ENCODE measurements at places on chromosomes 12 and 14.

DNA sequence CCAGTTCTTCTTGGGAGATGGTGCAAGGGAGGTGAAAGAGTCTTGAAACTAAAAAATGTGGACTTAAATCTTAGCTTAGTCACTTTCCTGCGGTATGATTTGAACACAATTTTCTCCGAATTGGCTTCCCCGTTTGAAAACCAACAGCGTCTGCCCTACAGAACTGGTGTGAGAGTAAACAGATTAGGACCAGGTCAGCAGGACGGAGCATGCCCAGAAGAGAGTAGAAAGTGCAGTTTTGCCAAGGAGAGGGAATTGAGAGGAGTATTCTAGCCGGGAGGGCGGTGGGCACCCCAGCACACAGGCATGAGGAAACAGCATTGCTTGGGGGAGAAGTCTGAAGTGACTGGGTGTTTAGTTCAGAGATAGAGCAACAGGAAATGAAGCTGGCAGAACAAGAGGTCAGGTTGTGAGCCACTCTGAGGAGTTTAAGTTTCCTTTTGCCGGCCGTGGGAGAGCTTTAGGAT, 927.1 kb downstream of the VRK1 start:
- DNase-seq: no peak

GRCh38 chr12:18320036-18320617, 58.8 kb downstream of the PIK3C2G start:
- DNase-seq: no peak

DNA sequence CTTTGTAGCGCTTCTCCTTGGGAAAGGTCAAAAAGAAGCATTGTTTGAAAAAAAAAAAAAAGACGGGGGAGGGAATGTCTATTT, at the start of gene LMO3:
LMO3 (minus strand) TSS at position 46 of the 84 bp plus-strand sequence. CDS start 5,302 bp downstream, outside the sequence.
- no peak for DNase-seq

- no peak for DNase-seq
Measured at GRCh38 chr12:121894633-121895032, 6.0 kb downstream of the PSMD9 start.

GRCh38 chr12:20624718-20625117, 70.4 kb upstream of the SLCO1C1 start:
- no peak for DNase-seq

- no peak for DNase-seq
Measured at GRCh38 chr12:68978678-68979077, 45.7 kb upstream of the CPM start.

DNA sequence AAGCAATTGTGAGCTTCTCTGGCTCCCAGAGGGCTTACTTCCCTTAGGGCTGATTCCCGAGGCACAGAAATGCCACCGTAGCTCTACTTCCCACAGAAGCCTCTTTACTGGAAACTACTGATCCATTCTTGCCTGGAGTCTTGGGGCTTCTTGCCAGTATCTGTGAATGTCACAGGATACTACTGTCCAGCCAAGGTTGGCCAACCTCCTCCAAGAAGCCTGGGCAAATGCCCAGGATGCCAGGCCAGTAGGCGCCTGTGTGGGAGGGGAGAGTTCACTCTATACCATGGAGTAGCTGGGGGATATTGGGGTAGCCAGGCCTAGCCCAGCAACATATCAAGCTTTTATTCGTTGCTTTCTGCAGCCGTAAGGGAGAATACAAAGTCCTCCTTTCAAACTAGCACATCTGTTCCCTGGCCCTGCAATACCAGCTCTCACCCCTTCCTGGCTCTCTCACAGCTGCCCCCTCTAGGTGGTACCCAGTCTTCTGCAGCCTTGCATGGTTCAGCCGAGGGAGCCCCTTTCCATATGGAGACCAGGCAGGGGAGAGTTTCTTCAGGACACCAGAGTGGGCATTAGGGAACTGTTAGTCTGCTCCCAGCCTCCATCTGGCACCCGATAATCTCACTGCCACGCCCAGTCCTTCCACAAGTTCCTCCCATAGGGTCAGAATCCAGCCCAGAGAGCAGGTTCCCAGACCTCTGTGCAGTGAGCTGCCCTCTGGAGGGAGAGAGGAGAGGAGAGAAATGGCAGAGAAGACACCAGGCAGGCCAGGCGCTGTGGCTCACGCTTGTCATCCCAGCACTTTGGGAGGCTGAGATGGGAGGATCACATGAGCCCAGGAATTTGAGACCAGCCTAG, 24.3 kb upstream of the PLEK2 start:
- DNase-seq: no peak

DNA sequence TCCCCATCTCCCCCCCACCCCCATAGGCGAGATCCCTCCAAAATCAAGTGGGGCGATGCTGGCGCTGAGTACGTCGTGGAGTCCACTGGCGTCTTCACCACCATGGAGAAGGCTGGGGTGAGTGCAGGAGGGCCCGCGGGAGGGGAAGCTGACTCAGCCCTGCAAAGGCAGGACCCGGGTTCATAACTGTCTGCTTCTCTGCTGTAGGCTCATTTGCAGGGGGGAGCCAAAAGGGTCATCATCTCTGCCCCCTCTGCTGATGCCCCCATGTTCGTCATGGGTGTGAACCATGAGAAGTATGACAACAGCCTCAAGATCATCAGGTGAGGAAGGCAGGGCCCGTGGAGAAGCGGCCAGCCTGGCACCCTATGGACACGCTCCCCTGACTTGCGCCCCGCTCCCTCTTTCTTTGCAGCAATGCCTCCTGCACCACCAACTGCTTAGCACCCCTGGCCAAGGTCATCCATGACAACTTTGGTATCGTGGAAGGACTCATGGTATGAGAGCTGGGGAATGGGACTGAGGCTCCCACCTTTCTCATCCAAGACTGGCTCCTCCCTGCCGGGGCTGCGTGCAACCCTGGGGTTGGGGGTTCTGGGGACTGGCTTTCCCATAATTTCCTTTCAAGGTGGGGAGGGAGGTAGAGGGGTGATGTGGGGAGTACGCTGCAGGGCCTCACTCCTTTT, 2.7 kb downstream of the GAPDH start:
- DNase-seq: peak; percentile 17

DNA sequence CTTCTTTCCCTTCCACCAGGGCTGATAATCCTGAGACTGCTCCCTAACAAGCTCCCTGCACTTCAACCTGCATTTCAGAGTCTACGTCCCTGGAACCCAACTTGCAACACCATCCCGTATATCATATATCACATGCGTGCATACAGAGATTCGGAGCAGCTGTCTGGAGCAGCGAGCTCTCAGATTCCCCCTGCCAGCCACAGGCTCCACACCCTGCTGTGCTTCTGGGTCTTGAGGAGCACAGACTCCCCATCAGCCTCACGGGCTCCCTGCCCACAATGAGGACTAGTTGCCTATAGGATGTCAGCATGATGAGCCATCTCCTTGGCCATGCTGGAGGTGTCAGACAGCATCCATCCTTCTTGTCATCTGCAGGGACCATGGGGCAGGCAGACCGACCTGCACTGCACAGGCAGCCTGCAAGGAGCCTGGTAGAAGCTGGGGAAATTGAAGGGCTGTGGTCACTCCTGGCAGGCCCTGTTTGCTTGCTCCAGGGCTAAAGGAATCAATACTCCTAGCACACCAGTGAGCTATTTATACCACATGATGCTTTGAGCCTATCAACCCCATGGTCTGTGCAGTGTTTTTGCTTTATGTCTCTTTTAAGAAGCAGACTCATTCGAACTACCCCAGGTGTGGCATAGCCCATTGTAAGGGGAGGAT, 19.6 kb upstream of the HDAC7 start:
- no peak for DNase-seq

DNA sequence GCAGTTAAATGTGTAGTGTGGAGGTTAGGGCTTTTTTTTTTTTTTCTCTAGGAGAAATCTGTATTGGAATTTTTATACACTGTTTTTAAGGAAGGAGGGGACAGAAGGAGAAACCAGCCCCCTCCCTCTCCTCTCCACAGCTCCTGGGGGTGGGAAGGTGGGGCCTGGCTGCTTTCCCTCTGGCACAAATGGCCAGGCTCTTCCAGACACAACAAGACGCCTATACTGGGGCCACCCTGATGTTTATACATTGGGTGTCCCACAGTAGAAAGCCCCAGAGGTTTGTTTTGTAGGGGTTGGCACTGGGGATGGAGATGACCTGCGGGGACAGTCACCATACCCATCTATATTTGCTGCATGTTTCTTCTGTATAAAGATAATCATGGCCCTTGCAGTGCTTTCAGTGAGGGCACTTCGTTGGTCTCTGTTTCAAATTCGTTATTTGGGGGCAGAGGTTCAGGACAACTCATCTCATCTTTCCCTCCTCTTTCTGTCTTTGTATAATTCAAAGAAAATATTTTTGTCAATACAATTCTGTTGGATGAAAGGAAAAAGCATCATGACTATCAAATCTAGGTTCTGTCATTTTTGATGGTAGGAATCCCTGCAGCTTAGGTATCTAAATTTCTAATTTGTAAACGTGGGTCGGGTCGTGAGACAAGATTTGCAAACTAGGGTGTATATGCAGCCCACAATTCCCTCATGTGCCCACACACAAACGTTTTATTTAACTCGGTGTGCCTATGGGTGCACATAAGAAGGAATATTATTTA, 2.3 kb upstream of the HOTAIR start:
- no peak for DNase-seq

GRCh38 chr12:49538510-49539403, at the start of gene KCNH3:
KCNH3 (plus strand) TSS chr12:49539030; CDS start chr12:49539417, 387 bp downstream.
- DNase-seq: peak; percentile 76

- DNase-seq: no peak
Measured at GRCh38 chr12:30417697-30418231, 277.9 kb downstream of the IPO8 start.

DNA sequence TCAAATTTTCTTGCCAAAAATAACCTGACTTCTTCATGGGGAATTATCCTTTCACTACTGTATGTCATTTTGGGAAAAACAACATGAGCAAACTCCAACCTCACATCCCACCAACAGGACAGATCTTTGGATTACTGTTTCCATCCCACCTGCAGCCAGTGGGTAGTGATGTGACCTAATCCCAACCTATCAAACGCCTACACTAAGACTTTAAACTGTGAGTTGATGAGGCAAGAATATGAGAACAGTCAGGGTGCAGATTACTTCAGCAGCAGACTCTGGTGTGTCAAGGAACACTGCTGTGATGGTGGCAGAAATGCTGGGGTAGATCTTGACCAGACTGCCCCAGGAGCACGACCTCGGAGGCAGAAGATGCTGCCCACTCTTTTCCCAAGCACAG, 293.2 kb downstream of the DUSP6 start:
- no peak for DNase-seq

DNA sequence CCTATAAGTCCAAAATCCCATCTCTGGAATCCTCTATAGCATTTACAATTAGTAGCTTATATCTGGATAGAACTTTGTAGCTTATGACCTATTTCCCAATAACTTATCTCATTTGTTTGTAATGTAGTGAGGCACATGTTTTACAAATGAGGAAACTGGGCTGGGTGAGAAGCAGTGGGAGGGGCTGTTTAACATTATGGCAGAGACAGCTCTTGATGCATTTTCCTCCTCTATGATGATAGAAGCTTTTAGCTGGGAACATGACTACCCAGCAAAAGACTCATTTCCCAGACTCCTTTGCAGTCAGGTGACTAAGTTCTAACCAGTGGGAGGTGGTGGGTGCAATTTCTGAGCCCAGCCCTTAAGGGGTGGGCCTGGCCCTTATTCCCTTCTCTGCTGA, 179.7 kb downstream of the TTC8 start:
- no peak for DNase-seq

DNA sequence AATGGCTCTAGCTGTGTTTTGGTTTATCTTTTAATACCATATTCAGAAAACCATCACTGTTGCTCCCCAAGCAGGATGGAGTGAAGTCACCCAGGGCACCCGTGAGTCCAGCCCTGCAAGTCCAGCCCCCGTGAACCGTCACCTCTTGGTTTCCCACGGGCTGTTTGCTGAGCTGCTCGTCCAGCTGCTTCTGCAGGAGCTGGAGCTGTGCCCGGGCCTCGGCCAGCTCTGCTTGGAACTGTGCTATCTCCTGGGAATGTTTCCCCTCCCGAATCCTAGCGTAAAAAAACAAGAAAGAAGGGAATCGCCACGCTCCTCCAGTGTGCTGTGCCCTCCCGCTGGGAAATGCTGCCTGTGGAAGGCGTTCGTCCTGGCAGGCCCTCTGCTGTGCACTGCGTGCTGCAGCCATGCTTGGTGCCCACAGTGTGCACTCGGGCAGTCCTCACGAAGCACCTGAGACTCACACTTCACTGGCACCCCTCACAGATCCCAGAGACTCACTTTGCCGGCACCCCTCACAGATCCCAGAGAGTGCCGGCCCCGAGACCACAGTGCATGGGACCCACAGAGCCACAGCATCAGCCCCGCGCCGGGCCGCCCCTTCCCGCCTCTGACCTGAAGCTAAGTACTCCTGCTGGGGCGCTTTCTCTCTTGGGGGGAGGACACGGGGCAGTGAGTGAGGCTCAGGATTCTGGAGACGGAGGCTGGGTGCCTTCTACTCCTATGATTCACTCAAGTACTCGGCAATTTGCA, 15.4 kb upstream of the ANKLE2 start:
- DNase-seq: no peak

DNA sequence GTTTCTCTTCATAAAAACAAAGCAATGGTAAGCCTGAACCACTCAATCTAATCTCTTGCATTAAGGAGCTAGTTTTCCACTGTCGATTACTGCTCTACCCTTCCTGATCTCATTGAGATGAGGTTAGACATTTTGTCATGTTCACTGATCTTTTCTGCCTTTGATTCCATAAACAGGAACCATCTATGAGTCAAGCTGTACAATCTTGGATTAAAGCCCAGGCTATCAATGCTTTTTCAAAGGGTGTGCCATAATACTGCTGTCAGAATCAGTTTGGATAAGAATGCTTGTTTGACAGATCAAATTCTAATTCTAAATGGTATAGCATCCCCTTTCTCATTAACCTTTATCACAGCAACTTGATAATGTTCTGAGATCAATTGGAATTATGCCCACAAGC, 16.1 kb downstream of the GRIP1 start:
- DNase-seq: no peak

- no peak for DNase-seq
Measured at GRCh38 chr14:81710232-81710845, 176.7 kb upstream of the SEL1L start.

- no peak for DNase-seq
Measured at GRCh38 chr12:3263939-3264922, 187.1 kb downstream of the TSPAN9 start.

- no peak for DNase-seq
Measured at GRCh38 chr12:3836641-3837040, 36.6 kb downstream of the PARP11 start.

DNA sequence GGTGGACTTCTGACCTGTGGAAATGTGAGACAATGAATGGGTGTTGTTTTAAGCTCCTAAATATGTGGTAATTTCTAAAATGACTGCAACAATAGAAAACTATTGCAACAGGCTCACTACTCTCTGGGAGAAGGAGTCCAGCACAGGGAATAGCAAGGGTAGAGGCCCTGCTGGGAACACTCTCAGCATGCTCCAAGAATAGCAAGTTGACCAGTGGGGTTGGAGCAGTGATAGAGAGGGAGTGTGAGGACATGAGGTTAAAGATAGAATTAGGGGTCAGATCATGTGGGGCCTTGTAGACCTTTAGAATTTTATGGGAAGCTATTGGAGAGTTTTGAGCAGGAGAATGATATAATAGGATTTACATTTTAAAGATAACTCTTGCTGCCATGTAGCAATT, 346.7 kb upstream of the CCDC196 start:
- DNase-seq: no peak

- DNase-seq: no peak
Measured at GRCh38 chr12:28569698-28570411, 379.6 kb downstream of the CCDC91 start.

GRCh38 chr14:24088095-24088494, 6.0 kb upstream of the PCK2 start:
- no peak for DNase-seq

- DNase-seq: no peak
Measured at GRCh38 chr14:57754527-57754926, 111.4 kb downstream of the SLC35F4 start.

- no peak for DNase-seq
Measured at GRCh38 chr12:20289520-20289919, 78.8 kb upstream of the PDE3A start.

- DNase-seq: peak; percentile 55
Measured at GRCh38 chr14:104870368-104871144, 5.5 kb downstream of the CEP170B start.

All from stimulated activated CD4-positive, alpha-beta T cell treated with anti-CD3 and anti-CD28 coated beads, Interleukin-12 subunit alpha, Interleukin-12 subunit beta, amount 100 ng/mL, for 4 hours (primary cell).